NCI-H1048 (cell line): ENCODE measurements at places on chromosomes 6 and 20.

GRCh38 chr6:64230530-64230929 is 594.9 kb downstream of the PHF3 start:
- DNase-seq: no peak

- no peak for DNase-seq
Observed at GRCh38 chr6:41367700-41368099, 32.3 kb downstream of the NCR2 start.

DNA sequence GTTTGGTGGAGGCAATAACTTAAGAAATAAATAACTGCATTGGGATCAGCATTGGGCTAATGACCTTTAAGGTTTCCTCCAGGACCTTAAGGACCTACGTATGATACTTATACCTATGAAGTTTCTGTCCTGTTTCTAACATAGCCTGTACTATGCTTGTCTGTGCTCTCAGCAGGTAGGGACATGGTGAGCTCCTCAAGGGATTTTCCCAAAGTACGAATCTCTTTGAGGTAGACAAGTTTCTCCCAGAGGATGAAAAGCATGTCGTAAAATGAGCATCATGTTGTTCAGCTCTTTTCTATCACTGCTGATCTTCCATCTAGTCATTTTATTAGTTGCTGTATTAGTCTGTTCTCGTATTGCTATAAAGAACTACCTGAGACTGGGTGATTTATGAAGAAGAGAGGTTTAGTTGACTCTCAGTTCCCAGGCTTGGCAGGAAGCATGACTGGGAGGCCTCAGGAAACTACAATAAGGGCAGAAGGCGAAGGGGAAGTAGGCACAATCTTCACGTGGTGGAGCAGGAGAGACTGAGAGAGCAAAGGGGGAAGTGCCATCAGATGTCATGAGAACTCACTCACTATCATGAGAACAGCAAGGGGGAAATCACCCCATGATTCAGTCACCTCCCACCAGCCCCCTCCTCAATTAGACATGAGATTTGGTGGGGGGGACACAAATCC is 77.8 kb upstream of the TGM3 start:
- DNase-seq: no peak

GRCh38 chr20:1505361-1505760 is 14.1 kb upstream of the SIRPB2 start:
- DNase-seq: no peak

DNA sequence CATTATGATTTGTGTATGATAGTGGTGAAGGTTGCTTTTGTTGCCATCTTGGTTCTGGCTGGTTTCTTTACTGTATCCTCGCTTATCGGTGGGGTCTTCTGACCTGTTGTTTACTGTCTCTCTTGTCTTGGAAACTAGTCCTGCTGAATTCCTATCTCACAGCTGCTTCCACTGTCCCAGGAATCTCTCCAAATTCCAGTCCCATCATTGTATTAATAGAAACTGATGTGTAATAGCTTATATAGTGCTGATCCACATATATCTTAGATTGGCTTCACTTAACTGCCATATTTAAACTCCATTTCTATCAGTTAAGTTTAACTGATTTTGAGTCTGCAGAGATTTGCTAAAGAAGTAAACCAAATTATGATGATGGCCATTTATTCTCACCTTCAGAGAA is 5.9 kb downstream of the GTF2H5 start:
- no peak for DNase-seq

DNA sequence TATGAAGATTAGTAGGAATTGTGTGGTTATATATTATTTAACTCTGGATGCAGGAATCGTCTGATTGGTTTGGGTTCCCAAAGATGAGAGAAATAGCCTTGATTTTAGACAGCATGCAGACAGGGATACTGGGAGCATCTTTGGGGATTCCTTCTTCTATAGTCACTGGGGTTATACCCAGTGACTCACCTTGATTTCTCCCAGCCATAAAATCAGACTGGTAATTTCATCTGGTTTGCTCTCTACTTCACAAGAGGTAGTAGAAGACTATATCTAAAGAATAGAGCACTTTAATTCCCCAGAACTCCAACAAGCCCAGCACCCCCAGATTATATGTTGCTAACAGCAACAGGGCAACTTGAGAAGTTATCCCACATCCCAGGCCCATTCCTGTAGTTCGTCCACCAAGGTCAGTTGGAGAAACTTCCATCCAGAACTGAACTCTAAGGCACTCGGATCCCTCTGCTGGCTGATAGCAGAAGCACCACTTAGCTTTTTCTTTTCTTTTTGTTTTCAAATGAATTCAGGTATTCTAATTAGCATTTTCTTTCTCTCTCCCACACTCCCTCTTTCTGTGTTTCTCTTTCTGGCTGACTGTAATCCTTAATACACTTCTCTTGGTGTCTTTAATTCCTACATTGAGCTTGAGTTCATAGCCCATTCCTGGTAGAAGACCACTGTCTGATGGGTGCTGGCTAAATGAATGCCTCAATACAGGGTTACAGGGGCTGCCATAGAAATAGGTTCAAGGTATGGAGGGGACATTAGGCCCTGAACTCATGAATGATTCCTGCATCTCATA is 20.4 kb upstream of the EFHC1 start:
- DNase-seq: peak; percentile 31

GRCh38 chr6:117280922-117281321 is 15.6 kb downstream of the VGLL2 start:
- no peak for DNase-seq

DNA sequence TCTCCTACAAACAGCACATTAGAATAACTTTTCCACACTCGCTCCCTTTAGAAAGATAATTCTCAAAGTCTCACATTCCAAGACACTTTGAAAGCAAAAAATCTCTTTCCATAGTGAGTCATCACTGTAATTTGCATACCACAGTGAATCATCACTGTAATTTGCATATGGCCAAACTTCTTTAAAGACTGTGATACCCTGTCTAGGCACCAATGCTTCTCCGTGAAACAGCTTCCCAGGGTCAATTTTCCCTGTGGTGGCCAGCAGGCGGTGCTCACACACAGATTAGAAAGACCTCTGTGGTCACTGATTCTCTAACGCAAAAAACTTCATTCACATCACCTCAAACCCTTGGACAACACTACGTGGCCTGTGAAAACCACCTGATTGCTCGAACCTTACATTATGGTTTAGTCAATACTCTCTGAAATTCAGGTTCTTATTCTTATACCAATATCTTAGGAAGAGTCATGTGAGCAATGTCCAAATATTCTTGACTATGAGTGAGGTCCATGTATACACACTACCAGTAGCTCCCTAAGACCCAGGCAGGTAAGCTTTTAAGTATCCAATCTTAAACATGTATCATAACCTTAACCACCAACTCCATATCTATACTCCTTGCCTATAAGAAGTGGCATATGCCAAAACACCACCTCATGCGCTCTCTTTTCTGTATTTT is 78.5 kb upstream of the PHACTR1 start:
- peak; percentile 40 for DNase-seq

DNA sequence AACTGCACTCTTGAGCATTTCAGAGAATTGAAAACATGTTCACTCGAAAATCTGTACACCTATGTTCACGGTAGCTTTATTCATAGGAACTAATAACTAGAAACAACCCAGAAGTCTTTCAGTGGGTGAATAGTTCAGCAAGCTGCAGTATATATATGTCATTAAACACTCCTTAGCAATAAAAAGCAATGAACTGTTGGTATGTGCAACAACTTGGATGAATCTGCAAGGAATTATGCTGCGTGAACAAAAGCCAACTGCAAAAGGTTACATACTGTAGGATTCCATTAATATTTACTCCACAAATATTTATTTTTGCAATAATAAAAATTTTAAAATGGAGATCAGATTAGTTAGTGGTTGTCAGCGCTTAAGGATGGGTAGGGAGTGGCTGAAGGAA is 22.1 kb upstream of the FKBP1A start:
- no peak for DNase-seq

DNA sequence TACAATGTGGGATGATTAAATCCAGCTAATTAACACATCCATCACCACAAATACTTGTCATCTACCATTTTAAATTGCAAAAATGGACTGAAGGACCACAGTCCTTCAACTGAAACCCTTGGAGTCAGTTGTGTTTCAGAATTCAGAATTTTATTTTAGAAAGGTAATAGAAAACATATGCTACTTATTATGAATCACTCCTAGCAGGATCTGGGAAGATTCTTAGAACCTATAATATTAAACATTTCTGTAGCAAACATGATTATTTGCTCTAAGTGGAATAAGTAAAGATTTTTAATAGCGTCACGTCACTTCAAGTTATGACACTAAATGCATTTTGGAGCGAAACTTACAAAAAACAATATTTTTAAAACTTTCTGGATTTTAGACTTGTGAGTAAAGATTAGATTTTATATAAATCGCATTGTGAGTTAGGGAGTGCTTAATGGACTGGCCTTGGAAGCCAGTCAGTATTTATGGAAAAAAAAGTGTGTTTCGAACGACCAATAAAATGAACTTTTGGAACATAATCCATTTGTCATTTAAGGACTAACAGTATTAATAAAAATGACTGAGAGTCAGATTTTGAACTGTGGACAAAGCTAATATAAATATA is 71.8 kb upstream of the PHACTR2 start:
- no peak for DNase-seq

DNA sequence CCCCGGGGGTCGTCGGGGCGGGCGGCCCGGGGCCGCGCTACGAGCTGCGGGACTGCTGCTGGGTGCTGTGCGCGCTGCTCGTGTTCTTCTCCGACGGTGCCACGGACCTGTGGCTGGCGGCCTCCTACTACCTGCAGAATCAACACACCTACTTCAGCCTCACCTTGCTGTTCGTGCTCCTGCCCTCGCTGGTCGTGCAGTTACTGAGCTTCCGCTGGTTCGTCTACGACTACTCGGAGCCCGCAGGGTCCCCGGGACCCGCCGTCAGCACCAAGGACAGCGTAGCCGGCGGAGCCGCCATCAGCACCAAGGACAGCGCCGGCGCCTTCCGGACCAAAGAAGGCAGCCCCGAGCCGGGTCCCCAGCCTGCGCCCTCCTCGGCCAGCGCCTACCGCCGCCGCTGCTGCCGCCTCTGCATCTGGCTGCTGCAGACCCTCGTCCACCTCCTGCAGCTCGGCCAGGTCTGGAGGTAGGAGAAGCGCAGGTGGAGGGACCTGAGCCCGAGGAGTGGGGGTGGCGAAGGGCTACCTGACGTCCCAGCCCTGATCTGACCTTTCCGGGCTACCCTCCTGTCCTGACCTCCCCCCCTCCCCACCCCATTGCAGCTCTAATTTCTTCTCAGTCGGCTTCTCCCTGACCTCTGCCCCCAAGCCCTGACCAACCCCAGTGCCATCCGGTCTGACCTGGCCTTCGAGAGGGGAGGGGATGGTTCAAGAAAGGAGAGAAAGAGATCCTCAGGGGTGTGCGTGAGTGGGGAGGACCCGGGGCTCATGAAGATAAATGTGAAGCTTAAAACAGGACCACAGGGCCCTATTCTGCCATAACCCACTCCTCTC is 558 bp downstream of the XKR7 start:
- peak; percentile 50 for DNase-seq

GRCh38 chr6:129317931-129318820 is 391.8 kb downstream of the ARHGAP18 start:
- peak; percentile 97 for DNase-seq

DNA sequence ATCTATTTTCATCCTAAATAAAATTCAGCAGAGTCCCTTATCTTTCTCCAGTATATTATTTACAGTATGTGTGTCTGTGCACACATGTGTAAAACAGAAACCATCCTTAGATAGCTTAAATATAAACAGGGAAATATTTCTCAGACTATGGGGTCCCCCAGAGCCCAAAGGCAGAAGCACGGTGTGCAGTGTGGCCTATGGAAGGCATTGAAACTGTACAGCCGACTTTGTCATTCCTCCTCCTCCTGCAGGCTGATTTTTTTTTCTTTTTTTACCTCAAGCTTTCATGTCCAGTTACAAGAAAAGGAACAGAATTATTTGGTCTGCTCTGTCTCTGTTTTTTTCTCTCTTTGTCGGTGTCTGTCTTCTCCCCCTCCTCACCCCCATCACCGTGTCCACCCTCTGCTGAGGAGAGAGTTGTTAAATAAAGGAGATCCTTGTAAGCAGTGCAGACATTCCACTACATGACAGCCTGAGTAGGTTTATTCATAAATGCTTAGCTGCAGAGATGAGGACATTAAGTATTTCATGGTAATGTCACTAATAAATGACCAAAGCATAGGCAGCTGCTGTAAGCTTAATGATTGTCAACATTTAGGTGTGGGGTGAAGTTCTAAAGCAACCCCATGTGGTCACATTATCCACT is 31.8 kb upstream of the SLC35D3 start:
- DNase-seq: no peak

DNA sequence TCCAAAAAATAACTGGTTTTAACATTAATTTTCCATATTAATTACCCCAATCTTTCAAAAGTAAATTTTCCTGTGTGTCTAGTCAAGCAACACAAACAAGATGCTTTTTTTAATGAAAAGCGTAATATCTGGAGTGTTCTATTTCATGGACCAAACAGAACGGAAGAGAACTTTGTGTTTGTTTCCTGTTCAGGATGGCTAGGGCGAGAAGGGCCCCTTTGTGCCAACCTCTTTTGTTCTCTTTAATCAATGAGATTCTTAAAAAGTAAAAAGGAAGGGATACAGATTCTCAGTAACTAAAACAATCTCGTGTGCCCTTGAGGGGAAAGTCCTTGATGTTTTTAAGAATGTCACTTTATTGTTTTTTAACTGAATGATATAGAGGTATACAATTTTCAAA is 55.7 kb downstream of the GNAS start:
- no peak for DNase-seq

GRCh38 chr6:160733050-160733646 is 31.1 kb downstream of the PLG start:
- DNase-seq: peak; percentile 27

GRCh38 chr6:69868961-69869360 is 2.6 kb downstream of the COL19A1 start:
- no peak for DNase-seq

DNA sequence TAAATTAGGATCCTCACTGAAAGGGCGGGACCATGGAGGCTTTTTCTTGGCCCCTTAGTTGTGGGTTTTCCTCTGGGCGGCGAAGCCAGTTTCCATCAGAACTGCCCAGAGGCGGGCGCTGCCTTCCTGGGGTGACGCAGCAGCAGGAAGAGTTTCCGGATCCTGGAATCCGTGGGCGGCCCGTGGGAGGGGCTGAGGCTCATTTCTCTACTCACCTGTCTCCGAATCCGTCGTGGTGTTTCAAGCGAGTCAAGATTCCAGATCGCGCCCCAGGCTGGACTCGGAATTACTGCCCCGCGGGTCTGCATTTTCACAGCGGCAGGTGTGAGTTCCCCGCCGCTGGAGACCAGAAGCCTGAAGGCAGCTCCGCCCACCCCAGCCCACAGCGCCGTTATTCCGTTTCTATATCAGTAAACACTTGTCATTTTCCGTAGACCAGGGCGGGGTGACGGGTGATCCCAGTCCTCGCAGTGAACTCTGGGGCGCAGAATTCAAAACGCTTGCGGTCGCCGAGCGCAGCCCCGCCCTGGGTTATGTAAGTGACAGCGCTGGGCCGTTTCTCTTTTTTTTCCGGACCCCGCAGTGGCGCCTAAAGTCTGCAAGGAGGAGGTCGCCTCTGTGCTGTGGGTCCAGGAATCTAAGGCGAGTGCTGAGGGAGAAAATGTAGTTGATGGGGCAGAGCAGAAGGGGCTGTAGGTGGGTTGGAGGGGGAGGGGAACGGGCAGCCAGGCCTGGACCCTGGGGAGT is 27.2 kb upstream of the POU5F1 start:
- peak; percentile 87 for DNase-seq

GRCh38 chr20:23404196-23404595 is 17.1 kb downstream of the NAPB start:
- no peak for DNase-seq
